ENCODE measurements at places on chromosomes 2 and 18.

DNA sequence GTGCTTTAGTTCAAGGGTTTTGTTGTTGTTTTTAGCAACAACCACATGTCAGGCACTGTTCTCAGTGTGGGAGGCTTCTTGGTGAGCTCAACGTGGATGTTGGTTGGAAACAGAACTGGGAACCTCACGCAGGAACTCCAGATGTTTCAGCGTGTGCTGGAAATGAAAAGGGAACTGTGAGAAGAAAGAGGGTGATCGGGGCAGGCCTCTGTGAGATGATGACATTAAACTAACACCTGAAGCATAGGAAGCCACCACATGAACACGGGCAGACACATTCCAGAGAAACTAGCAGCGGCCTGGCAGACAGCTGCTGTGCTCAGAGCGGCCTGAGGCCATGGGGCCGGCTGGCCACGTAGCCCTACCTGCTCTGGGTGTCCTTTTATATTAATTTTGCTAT is 66.4 kb downstream of the COA5 start:
- no peak for DNase-seq

DNA sequence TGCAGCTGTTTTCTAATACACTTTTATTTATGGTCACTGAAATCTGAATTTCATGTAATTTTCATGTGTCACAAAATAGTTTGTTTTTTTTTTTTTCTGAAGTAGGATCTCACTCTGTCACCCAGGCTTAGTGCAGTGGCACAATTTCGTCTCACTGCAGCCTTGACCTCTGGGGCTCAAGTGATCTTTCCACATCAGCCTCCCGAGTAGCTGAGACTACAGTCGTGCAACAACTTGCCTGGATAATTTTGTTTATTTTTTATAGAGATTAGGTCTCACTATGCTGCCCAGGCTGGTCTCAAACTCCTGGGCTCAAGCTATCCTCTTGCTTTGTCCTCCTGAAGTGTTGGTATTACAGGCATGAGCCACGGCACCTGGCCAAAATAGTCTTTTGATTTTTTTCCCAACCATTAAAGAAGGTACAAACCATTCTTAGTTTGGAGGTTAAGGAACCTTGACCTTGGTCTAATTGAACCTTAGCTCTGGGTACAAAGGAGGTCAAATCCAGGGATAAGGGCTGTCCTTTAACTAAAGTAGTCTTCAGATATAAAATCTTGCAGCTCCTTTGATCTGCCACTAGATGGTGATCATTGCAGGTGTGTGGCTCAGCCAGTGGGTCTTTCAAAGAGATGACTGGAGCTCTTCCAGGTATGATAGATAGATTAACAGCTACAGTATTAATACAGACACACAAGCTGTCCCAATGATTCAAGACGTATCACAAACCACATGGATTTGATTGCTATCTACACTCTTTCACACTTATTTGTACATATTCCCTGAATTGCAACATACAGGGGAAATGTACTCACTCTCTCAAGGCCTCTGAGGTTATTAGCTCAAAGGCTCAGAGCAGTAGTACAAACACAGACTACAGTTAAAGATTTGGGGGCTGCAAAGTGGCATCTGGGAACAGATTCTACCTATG is 4.7 kb upstream of the KRCC1 start:
- DNase-seq: peak; percentile 18

DNA sequence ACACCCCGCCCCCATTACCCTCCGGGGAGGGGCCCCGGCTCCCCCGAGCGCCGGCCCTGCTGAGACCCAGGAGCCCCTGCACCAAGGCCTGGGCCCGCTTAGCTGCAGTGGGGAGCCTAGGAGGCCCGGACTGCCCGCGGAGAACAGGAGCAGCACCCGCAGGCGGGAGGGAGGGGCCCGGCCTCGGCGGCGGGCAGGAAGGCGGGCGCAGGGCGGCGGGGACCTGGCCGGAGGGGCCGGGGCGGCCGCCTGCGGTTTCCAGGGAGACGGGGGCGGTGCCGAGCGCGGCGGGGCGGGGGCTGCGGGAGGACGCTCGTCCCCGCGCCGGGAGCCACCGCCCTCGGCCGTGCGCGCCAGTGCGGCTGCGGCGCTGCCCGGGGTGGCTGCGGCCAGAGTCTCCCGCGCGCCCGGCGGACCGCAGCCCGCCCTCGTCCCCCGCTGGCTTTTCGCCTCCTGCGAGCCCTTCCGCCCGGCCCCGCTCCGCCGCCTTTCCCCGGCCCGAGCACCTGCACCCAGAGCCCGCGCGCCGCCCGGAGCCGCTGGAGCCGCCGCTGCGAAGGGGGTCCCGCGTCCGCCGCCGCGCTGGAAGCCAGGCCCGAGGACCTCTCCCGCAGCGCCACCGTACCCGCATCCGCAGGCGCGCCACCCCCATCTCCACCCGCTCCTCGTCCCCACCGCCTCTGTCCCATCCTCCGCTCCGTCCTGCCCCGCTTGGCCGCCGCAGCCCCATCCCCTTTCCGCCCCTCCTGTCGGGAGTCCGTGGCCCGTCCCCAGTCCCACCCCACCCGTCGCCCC is 17.2 kb downstream of the GPC1 start:
- peak; percentile 76 for DNase-seq

DNA sequence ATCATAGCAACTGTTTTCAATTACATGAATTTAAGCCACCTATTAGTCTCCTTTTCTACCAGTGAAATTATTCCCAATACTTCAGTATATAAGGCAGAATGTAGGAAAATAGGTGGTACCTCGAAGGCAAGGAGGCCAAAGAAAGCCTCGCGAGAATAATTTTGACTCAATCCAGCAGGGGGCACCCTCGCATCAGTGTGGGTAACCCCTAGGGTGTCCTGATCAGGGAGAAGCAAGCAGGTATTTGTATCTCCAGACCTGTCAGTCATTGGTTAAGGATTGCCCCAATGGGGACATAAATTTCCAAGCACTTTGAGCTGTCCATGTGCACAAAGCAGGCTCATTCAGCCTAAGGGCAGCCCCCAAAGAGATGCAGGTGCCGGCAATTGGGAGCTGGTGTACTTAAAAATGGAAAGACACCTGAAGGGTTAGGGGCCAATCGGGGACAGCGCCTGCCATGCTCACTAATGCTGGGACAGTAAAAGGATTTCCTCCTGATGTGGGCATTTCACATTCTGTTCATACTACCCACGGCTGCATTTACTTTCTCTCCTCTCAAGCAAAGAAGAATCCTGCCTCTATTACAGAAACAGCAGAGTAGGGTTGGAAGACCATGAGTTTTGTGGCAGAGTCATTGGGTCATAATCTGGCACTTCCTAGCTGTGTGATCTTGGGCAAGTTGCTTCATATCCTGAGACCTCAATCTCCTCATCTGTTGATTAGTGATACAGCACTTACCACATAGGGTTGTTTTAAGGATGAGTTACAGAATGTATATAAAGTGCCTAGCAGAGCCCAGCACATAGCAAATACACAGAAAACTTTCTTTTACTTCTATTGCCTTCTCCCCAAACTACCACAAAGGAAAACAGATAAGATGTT is 136.1 kb downstream of the ICOS start:
- DNase-seq: peak; percentile 13

DNA sequence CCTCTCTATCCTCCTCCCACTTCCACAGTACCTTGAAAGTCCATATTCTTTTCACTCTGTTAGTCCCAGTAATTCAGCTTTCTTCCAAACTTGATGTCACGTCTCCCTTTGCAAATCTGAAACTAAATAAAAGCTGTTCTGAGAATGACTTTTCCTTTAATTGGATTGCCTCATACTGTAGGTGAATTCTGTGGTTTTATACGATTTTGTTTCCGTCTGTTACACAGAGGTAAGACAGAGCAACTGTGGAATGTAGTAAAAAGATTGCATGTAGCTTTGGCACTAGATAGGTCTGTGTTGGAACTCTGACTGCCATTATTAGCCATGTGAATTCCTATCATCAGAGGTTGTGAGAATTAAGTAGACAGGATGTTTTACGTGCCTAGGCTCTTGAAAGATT is 25.9 kb downstream of the MALT1 start:
- no peak for DNase-seq

DNA sequence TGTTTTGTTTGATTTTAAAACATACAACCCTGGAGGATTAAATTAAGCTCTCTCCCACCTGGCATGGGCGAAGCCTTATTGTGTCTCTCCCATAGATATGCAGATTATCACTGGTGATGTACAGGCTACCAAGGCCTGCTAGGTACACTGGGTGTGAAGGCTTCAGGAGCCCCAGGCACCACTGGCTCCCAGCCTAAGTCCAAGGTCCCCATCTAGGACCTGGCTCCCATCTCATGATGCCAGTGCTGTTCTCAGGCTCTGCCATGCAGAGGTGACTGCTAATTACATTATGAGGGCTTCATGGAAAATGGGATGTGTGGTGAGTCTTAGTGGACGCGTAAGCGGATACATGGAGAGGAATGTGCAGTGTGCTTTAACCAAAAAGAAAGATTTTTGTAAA is 201.2 kb upstream of the KLHL29 start:
- DNase-seq: no peak

- no peak for DNase-seq
These were observed 42.9 kb downstream of the COA5 start for GRCh38 chr2:98565286-98565860.

GRCh38 chr2:234446404-234447076 is 50.3 kb downstream of the ARL4C start:
- DNase-seq: peak; percentile 34

DNA sequence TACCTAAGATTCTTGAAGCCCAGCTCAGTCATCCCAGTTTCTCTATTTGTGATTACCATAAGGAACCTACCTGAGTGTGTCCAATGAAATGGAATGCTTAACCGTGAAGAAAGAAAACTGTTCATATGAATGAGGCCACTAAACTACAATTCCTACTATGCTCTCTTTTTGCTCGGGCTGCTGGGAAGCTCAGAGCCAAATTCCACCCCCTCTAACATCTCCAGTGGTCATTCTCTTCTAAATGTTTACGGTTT is 8.3 kb downstream of the MYCN start:
- no peak for DNase-seq

DNA sequence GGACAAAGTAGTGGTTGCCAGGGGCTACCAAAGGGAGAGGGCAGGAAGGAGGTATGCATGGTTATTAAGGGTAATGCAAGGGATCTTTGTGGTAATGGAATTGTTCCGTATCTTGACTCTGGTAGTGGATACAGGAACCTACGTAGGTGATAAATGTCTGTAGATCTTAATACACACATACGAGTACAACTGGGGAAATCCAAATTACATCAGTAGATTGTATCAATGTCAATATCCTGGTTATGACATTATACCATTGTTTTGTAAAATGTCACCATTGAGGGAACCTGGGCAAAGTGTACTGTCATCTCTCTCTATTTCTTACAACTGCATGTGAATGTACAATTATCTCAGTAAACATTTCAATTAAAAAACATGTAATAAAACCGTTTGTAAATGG is 56.2 kb downstream of the ALPK2 start:
- no peak for DNase-seq

DNA sequence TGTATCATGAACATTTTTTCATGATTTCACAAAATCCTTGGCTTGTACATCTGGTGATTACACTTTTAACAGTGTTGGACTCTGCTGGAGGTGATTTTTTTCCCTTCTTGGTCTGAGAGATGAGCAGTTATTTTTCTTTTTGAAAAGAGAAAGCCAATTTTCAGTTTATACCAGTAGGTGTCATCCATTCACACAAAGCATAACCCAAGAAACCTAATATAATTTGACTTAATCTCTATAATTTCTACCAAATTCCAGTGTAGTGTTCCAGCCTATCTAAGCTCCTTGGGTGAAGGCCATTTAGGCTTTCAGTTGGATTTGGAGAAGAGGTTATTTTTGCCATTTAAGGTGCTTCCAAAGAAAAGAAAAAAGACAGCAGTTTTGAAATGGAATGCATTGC is 7.7 kb upstream of the ICOS start:
- DNase-seq: no peak

GRCh38 chr18:34339155-34339554 is 114.4 kb upstream of the NOL4 start:
- DNase-seq: no peak

- no peak for DNase-seq
These were observed 110.3 kb downstream of the RNF152 start for GRCh38 chr18:61782545-61782944.

- peak; percentile 56 for DNase-seq
These were observed 82.8 kb upstream of the SEC11C start for GRCh38 chr18:59056706-59057492.

DNA sequence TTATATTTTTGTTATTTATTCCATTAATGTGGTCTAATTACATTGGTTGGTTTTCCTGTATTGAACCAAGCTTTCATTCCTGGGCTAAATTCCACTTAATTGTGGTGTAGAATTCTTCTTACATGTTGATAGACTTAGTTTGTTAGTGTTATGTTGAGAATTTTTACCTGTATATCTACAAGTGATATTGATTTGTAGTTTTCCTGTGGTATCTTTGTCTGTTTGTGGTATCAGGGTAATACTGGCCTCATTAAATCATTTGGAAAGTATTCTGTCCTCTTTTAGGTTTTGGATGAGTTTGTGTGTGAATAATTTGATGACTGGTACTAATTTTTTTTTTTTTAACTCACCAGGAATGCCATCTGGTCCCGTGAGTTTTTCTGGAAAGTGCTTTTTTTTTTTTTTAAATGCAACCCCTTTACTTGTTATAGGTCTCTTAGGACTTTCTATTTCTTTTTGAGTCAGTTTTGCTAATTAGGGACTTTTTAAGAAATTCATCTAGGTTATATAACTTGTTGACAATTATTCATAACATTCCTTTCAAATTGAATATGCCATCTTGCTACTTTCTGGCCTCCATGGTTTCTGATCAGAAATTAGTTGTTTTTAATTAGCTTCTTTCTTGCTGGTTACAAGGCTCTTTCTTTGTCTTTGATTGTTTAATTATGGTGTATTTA is 232.8 kb downstream of the CCDC85A start:
- DNase-seq: no peak

- DNase-seq: no peak
These were observed 58.7 kb downstream of the PIGN start for GRCh38 chr18:62128157-62128556.

GRCh38 chr18:75122334-75122958 is 86.5 kb downstream of the PTGR3 start:
- DNase-seq: no peak

- no peak for DNase-seq
These were observed 176.5 kb downstream of the LTBP1 start for GRCh38 chr2:33123216-33123615.

- DNase-seq: no peak
These were observed 25.7 kb downstream of the SLC4A1AP start for GRCh38 chr2:27689424-27689823.

DNA sequence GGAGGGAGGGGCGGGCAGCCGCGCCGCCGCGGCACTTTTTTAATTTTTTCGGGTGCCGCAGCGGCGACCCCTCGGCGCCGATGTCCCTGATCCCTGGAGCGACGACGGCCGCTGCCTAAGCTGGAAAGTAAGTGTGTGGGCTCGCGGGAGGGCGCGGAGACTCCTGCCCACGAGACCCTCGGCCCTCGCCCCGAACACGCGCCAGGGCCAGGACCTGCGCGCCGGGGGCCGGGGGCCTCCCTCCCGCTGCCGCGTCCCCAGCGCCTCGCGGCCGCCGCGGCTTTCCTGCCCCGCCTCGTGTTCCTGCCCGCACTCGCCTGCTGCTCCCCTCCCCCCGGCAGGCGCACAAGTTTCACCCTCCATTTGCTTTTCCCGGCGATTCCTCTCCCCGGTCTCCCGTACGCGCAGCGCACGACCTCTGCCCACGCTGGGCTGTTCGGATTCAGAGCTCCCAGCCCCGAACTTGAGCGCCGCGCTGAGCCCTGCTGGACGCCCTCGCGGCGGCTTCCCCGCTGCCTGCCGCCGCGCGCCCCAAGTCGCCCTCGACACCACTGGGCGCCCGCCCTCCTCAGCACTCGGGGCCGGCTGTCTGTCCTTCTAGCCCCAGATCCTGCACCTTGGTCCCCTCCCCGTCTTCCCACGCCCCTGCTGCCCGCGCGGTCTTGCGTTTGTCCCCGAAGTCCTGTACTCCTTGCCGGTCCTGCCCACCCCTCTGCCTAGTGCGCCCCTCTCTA is 507 bp downstream of the PKP4 start:
- DNase-seq: peak; percentile 65
